ENCODE measurements at places on chromosomes 1 and 21. TPM values are rescaled to one million over a fixed set of nuclear protein-coding genes. Genes with fewer than 3 reads are reported as not detected.
A peak's percentile ranks its signal among the peaks of the same experiment; 100 is the strongest.

The CLIC6 gene
- 0.82 TPM for total RNA-seq

The KCNJ9 gene
- 0.05 TPM for total RNA-seq

DNA sequence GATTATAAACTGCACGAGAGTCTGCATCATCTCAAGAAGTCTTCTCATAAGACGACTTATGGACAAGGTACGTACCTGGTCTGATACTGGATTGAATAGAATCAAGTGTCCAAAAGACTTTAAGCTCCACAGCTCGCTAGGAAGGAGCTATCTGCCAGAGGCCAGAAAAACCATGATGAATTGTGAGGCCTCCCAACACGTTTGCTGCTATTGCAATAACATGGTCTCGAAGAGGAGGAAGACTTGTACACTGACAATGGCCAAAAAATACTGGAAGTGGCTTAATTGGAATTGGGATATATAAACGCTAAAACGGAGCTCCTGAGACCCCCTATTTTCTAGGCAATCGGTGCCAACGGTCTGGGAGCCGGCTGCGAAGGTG, 534 bp downstream of the DNAJC28 start:
- DNase-seq: no peak

- no peak for DNase-seq
These were observed 1.3 kb upstream of the ATP1A1 start for GRCh38 chr1:116371752-116372151.

GRCh38 chr21:42406866-42407265, 3.2 kb downstream of the UBASH3A start:
- no peak for DNase-seq

DNA sequence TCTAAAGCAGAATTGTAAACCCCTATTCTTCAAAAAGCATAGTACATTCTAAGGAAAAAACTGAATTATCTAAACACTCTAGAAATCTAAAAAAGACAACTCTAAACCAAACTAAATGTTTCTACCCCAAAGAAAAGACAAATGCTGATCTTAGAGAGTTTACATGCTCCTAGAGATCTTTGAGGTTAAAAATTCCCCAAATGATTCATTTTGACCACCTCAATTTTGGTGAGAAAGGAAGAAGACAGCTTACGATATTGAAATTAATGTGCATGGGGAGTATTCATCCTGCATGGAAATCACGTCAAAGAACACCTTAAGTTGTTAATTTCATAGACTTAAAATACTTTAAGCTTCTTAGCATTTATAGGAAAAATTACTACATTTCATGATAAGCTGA, 377.8 kb upstream of the RUNX1 start:
- no peak for DNase-seq

DNA sequence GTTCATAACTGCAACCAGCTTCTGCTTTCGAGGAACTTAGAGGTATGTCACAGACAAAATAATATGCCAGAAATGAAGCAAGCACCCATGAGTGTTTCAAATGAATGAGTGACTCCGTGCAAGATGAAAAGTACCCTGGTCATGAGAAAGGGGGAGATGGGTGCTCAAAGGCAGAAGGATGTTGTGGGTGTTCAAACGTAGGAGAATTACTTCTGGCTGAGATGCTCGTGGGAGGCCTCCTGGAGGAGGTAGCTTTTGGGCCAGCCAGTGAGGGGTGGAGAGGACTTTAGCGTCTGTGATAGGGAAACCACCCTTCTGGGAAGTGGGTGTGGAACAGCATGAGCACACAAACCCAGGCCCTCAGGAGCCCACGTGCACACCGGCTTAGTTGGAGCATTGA, 113.8 kb downstream of the SYF2 start:
- DNase-seq: peak; percentile 50

GRCh38 chr1:147204080-147204479, 21.1 kb downstream of the FMO5 start:
- no peak for DNase-seq
